ENCODE measurements at places on chromosomes 11 and 22.

DNA sequence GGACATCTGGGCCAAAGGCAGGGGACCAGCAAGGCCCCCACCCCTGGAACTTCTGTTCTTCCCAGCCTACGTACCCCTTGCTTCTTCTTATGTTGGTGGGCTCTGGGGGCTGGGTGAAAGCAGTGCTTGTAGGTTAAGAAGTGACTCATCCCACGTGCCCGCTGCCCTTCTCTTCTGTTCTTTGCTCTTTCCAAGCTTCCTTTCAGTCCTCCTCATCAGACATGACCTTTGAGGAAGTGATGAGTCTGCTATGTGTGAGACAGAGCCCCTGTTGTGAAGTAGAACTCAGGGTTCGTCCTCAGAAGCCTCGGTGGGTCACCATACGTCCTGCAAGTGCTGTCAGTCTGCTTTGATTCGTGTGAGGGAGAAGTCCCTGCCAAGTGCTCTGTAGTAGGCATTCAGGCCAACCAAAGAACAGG, 12.7 kb downstream of the MED15 start:
- no peak for DNase-seq

- no peak for DNase-seq
Observed at GRCh38 chr11:133197425-133197824, 334.9 kb downstream of the OPCML start.

DNA sequence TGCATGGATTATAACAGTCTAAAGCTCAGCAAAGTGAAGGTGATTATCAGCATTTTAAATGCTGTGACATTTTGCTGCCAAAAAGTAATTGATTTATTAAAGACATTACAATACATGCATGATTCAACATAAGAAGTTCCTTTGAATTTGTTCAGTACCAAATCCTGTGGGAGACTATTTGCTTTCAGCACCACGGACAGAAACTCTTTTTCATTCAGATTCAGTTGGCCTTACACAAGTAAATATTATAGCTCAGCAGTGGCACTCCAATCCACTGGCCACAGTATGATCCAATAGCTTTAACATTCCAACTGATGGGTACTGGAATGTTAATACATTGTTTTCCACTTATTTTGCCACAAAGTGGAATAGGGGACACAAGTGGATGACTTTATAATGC, 806.7 kb downstream of the NTM start:
- peak; percentile 56 for DNase-seq

- DNase-seq, result peak; percentile 39
Observed at GRCh38 chr11:44548032-44548695, 17.3 kb upstream of the CD82 start.

GRCh38 chr11:11069841-11070835, 212.3 kb upstream of the ZBED5 start:
- no peak for DNase-seq

GRCh38 chr22:35792506-35792905, 74.8 kb downstream of the APOL5 start:
- DNase-seq, result no peak

DNA sequence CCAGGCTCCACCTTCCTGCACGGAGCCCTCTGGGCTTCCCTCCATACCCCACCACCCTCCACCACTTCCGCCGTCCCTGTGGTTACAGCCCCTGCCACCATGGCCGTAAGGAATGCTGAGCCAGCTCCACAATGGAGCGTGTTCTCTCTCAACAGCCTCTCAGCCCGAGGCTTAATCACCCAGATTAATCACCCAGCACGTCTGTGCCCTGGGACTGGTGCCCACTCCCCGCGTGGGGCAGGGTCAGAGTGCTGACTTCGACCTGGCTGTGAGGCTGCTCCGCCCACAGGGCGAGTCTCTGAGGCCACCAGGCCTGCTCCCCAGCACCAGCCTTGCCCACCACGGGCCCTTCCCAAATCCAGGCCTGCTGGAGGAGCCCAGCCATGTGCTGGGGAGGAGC, 4.0 kb upstream of the TH start:
- no peak for DNase-seq

DNA sequence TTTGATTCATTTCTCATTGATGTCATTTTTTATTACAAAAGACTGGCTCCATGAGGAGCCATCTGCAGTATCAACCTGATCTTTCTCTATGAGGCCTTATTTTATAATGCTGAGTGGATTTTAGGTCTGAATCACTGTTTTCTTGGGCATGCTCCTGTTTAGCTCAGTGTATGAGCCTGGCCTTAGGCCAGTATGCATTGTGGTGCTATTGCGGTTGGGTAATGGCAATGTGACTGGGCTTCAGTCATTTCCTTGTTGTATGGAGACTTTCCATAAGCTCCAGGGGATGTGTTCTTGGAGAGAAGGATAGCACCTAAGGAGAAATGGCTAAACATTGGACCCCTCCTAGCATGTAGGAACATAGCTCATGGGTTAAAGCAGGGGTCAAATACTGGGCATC, 293.2 kb downstream of the NELL1 start:
- DNase-seq, result no peak

GRCh38 chr11:66841861-66842260, 1.4 kb upstream of the RCE1 start:
- DNase-seq, result no peak

GRCh38 chr11:111870522-111870885, 877 bp downstream of the ALG9 start:
- no peak for DNase-seq

- no peak for DNase-seq
Observed at GRCh38 chr11:45546366-45546765, 119.1 kb downstream of the CHST1 start.

- peak; percentile 98 for DNase-seq
Observed at GRCh38 chr11:62025487-62026105, 58.2 kb upstream of the FTH1 start.

DNA sequence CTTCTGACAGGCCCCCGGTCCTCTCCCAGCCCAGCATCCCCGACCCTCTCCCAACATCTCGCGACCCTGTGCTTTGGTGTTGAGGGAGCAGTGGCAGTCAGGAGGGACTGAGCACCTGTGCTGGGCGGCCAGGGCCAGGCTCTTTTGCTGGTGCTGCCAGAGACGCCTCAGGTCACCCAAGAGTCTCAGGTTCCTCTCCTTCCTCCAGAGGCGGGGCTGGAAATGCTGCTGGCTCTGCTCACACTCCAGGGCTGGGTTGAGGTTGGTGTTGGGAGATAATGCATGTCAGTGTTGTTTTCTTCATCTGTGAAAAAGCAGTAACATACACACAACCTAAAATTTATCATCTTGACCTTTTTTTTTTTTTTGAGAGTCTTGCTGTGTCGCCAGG, 1.2 kb upstream of the IGLL1 start:
- DNase-seq, result no peak

DNA sequence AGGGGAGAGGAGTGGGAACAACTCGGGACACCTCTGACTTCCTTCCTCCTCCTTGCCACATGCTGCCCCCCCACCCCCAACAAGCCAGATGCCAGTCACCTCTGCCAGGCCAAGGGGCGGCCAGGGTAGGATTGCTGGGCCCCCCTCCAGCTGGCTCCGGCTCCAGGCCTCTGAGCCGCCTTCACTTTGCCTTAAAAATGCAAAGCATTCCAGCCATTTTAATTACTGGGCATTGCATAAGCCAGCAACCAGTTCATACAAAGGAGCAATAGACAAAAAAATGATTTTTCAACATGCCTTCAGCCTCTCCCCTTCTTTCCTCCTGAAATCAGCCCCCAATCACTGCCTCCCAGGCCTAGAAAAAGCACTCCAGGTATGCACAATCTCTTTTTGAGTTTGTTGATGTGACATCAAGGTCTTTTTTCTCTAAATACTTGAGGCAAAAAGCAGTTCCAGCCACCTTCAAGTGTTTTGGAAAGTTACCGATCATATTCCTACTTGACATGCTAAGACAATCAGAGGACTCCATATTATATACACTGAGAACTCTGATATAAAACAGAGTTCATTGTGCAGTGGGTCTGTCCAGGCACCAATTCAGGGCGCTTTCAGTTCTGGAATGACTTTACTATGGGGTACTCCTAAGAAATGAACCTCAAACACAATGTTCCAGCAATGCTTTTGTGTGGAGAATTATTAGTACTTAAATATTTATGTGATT, 12.4 kb upstream of the TIMP3 start:
- DNase-seq, result no peak

- DNase-seq, result no peak
Observed at GRCh38 chr11:121814296-121814695, 301.7 kb downstream of the BLID start.

DNA sequence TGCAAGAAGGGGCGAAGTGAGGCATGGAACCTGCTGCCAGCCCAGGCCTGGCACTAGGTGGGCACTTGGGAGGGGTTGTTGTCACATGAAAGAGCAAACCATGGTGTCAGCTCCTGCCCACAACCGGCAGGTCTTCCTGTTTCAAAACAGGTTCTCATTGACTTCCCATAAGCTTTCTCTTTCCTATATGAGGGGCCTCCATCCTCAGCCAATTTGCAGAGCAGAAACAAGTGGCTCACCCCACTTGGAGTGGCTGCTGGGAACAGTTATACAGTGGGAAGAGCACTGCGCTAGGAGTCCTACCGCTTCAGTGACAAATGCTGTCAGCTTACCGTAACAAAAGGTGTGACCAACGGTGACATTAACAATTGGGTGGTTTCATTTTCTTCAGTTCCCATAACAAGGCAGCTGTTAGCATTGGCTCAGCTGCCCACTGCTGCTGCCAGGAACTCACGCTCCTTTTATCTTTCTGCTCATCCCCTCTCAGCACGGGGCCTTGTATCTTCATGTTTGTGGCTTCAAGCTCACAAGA, 10.2 kb upstream of the SSTR3 start:
- no peak for DNase-seq

- DNase-seq, result no peak
Observed at GRCh38 chr11:120028897-120029258, 109.0 kb downstream of the TRIM29 start.

GRCh38 chr11:96205460-96205809, 137.6 kb downstream of the MAML2 start:
- no peak for DNase-seq

GRCh38 chr11:47105974-47106373, 70.7 kb downstream of the ARFGAP2 start:
- DNase-seq, result no peak

DNA sequence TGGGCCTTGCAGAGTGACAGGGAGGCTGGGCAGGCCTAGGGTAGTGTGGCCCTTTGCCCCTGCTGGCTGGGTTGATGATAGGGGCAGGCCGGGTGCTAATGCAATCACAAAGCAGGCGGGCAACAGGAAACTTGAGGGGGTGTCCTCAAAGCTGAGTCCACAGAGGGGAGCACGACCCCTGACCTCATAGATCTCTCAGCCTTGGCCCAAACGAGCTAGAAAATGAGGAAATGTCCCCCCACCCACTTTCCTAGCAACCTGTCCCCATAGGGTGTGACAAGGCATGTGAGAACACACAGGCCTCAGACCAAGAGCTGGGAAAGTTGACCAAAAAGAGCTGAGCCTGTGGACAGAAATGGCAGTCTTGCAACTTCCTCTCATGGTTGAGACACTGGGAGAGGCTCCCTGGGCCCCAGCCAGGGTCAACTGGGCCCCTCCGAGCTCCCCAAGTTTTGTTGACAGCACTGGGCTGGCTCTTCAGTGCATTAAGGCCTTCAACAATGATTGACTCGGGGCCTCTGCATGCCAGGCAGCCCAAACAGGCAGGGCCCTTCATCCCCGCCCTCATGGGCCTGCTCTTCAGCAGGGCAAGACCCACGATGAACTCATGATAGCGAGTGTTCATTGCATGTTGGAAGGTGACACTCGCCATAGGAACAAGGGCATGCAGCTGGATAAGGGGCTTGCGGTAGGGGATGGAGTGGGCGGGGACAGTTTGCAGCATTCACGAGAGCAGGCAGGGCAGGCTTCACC, 9.8 kb upstream of the SPI1 start:
- DNase-seq, result no peak

- no peak for DNase-seq
Observed at GRCh38 chr11:32538804-32539203, 44.8 kb upstream of the EIF3M start.

- DNase-seq, result no peak
Observed at GRCh38 chr11:88603091-88603867, 265.7 kb upstream of the CTSC start.

GRCh38 chr11:78684377-78684776, 109.7 kb upstream of the NARS2 start:
- peak; percentile 52 for DNase-seq

GRCh38 chr11:108945341-108945740, 280.5 kb downstream of the DDX10 start:
- DNase-seq, result no peak

DNA sequence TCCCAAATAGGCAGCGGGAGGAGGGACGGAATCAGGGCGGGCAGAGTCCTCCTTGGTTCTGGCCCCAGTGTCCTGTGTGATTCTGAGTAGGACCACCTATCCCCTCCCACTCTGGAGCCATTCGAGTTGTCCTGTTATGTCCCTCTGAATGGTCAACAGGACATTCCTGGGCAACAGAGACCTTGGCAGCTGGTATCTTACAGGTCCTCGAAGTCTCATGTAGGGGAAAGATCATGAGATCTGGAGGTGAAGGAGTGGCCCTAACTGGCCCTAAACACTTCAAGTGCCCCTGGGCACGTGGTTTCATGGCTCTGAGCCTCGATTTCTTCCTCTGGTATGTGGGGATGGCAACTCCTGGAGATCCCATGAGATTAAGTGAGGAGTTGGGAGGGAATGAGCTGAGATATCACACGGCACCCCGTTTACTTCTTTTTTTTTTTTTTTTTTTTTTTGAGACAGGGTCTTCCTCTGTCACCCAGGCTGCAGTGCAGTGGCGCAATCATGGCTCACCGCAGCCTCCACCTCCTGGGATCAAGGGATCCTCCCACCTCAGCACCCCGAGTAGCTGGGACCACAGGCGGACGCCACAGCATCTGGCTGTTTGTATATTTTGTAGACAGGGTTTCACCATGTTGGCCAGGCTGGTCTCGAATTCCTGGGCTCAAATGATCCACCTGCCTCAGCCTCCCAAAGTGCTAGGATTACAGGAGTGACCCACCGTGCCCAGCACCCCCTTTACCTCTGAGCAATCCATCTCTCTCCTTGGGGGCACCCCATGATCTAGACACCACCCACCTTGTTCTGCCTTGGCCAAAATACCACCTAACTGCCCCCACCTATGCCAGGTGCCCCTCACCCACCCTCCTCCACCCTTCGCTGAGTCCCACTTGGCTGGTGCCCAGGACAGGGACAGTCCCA, 6.8 kb downstream of the LIF start:
- DNase-seq, result no peak

GRCh38 chr11:45554230-45554967, 111.0 kb downstream of the CHST1 start:
- no peak for DNase-seq

DNA sequence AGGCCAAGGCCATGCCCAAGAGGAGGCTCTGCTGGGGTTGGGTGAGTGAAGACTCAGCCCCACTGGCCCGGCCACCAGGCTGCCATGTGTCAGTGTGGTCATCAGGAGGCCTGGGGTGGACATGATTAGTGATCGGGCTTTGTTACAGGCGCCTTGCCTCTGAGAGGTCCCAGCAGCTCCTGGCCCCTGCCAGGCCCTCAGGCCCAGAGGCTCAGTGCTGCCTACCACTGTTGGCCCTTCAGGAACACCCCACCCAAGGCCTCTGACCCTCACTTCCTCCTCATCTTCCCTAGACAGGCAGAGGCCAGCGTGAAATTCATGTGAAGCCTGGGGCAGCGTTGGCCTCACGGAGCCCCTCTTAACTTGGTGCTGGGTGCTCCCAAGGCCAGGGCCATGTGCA, 2.2 kb downstream of the MRPL23 start:
- no peak for DNase-seq

GRCh38 chr11:57779276-57779675, 17.7 kb downstream of the CTNND1 start:
- no peak for DNase-seq

GRCh38 chr22:42459287-42460063, 27.3 kb upstream of the NFAM1 start:
- peak; percentile 53 for DNase-seq

GRCh38 chr11:68831124-68831523, 10.6 kb downstream of the CPT1A start:
- no peak for DNase-seq

GRCh38 chr22:19533049-19533626, 8.9 kb upstream of the CLDN5 start:
- DNase-seq, result no peak
